NCI-H82 (cell line): ENCODE measurements at places on chromosomes 16 and 17.
A peak's percentile ranks its signal among the peaks of the same experiment; 100 is the strongest.

- peak; percentile 90 for DNase-seq
Observed at GRCh38 chr16:67326472-67327309, at the start of the genes KCTD19 and LRRC36. TSS of gene KCTD19 (minus strand) at chr16:67326741. CDS start at chr16:67326707, 34 bp downstream. TSS of gene LRRC36 (plus strand) at chr16:67326815. CDS start at chr16:67326863, 48 bp downstream.

- DNase-seq: no peak
Observed at GRCh38 chr16:81553814-81554675, 109.4 kb downstream of the CMIP start.

- DNase-seq: no peak
Observed at GRCh38 chr16:68251832-68252231, 6.7 kb downstream of the PLA2G15 start.

DNA sequence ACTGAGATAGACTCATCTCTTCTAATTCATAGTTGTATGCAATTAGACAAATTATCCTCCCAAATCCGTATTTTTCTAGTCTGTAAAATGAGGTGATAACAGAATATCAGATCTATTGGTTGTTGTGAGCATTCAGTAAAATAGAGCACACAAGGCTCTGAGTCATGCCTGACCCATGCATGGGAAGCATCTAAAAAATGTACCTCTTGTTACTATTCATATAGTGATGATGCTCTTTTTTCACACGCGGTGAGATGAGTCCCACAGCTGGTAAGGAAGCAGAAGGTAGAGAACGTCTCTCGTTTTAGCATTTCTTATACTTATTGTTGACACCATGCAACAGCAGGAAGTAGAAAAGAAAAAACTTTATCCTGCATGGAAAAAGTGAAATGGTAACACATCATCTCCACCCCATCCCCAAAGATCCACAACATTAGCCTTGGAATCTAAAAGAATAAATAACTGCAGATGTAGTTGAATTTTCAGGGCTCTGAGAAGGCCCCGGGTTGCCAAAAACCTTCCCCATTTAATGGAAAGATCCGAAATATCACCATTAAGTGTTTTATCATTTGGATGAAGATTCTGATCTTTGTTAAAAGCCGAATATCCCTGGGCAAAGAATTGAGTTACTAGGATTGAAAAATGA lies 215.6 kb downstream of the TMEM114 start:
- no peak for DNase-seq

- no peak for DNase-seq
Observed at GRCh38 chr17:27518545-27519521, 62.6 kb downstream of the KSR1 start.

- peak; percentile 63 for DNase-seq
Observed at GRCh38 chr16:21656795-21657768, 4.7 kb upstream of the IGSF6 start.

- DNase-seq: peak; percentile 83
Observed at GRCh38 chr17:48002266-48002915, 31.5 kb downstream of the CDK5RAP3 start.

DNA sequence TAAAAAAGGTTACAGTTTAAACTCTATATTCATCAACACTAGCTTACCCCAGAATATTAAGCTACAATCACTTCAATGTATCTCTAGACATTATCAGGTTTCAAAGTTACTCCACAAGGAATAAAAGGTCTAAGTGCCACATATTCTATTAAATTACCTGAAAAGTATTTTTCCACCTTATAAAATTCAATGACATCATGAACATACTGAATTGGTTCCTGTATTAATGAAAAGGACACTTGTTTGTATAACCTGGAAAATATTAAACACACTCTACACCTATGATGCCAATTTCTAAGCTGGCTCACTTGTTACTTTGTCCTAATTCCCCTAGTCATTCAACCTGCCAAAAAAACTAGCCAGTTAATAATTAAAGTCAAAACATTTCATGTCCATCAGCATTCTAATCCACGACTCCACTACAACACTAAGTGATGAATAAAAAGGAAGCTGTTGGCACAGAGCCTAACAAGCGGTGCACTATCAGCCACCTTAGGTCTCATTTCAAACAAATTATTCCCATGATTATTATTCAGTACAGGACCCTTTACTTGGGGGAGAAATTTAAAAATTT lies 12.2 kb downstream of the MED13 start:
- no peak for DNase-seq

GRCh38 chr17:38747463-38748148 lies 530 bp downstream of the PCGF2 start:
- DNase-seq: peak; percentile 86

GRCh38 chr17:514584-514983 lies 162.0 kb upstream of the RPH3AL start:
- DNase-seq: no peak

GRCh38 chr16:64013856-64014255 lies 1108.0 kb downstream of the CDH11 start:
- no peak for DNase-seq

DNA sequence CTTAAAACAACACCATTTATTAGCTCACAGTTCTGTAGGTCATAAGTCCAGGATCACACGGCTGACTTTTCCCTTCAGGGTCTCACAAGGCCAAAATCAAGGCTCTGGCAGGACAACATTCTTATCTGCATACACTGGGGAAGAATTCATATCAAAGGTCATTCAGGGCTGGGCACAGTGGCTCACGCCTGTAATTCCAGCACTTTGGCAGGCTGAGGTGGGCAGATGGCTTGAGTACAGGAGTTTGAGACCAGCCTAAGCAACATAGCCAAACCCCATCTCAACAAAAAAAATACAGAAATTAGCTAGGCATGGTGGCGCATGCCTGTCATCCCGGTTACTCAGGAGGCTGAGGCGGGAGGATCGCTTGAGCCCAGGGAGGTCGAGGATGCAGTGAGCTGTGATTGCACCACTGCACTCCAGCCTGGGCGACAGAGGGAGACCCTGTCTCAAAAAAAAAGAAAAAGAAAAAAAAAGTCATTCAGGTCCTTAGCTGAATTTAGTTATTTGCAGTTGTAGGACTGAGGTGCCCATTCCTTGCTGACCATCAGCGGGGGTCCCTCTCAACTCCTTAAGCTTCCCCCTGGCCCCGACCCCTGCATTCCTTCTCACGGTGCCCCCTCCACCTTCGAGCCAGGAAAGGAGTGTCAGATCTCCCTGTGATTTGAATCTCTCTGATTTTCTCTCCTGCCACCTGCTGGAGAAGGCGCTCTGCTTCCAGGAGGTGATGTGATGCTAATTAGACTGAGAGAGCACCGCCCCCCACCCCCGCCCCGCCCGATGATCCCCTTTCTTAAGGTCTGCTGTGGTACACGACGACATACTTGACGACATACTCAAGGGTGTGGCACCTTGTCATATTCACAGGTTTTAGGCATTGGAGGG lies 91.8 kb upstream of the CLEC18A start:
- DNase-seq: peak; percentile 72

GRCh38 chr16:50614955-50615724 lies 66.0 kb downstream of the SNX20 start:
- no peak for DNase-seq

- DNase-seq: no peak
Observed at GRCh38 chr16:67969254-67970039, 1.0 kb upstream of the SLC12A4 start.

- no peak for DNase-seq
Observed at GRCh38 chr17:39283896-39284295, 58.2 kb upstream of the STAC2 start.

DNA sequence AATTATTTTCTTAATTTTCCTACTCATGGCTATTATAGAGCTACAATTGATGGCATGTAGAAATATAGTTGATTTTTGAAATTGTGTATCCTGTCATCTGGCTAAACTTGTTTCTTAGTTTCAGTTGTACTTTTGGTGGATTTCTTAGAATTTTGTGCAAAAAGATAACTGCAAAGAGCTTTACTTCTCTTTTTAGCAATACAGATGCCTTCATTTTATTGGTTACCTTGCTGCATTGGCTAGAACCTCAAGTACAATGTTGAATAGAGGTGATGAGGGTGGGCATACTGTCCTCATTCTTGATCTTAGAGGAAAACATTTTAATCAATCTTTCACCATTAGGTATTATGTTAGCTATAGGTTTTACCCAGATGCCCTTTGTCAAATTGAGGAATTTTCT lies 67.9 kb downstream of the METRNL start:
- no peak for DNase-seq

DNA sequence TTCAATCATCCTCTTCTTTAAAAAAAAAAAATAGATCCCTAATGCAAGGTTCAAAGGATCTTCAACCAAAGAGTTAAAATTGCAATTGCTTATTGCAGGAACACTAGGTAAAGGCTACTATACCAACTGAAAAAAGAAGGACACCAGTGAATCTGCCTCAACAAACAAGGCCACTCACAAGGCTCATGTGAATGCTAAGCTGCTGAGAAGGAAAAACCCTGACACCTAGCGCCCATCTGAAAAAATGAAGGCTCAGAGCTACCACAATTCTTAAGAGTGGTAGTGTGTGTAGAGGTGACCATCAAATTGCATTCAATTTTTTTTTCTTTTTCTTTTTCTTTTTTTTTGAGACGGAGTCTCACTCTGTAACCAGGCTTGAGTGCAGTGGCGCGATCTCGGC lies 201.6 kb upstream of the C17orf78 start:
- peak; percentile 22 for DNase-seq

DNA sequence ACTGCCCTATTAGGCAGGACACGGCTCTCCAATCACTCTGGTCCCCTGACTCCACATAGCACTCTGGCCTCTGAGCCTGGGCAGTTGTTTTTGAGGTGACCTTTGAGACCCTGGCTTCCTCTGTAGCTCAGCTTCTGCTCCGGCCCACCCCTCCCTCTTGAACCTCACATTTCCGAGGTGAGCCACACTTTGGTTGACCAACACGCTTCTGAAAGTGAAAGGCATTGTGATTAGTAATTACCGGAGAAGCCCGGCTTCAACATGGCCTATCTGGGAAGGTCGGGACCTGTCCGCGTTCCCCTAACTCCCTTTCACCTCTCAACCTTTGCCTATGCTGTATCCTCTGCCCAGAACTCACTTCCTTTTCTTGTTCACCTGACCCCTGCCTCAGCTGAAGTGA lies 10.3 kb upstream of the ITGAX start:
- DNase-seq: no peak

DNA sequence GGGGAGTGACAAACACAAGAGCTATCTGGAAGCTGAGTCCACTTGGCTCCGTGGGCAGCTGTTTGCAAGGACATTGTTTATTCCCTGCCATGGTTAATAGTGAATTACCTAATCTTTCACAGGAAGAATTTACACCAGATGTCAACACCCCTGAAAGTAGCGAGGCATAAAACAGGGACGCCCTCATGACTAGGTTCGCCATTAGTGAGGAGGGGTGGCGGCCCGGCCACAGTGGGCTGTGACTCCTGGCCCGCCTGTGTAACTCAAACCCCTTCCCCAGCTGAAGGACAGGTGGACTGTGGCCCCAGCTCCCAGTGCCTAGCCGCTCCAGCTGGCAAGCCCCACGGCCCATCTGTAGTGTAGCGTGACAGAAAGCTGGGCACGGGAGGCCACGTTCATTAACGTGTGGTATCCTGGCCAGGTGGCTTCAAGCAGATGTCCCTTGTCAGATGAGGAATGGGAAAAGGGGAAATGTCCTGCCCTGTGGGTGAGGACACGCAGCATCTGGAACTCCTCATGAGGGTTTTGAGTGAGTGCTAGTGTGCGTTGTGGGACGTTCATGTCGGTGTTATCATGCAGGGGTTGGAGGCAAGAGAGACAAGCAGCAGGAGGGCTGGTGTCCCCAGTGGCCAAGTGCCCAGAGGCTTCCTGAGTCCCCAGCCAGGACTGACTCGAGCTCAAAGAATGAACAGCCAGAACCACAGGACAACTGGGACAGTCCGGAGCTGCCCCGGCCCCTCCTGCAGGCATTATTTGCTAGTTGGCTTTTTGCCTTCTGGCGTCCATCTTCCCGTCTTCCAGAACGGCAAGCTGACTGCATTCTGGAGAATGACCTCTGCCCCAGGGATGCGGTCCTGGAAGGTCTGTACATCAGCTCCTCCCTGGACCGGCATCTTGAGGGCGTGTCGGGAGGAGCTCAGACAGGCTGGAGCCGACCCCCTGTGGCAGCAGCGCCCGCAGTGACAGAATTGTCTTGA lies 19.2 kb downstream of the KDM8 start:
- peak; percentile 30 for DNase-seq

- DNase-seq: no peak
Observed at GRCh38 chr16:29745853-29746345, at the start of gene C16orf54. TSS of gene C16orf54 (minus strand) at chr16:29745990. CDS start at chr16:29744951, 1,039 bp downstream.

DNA sequence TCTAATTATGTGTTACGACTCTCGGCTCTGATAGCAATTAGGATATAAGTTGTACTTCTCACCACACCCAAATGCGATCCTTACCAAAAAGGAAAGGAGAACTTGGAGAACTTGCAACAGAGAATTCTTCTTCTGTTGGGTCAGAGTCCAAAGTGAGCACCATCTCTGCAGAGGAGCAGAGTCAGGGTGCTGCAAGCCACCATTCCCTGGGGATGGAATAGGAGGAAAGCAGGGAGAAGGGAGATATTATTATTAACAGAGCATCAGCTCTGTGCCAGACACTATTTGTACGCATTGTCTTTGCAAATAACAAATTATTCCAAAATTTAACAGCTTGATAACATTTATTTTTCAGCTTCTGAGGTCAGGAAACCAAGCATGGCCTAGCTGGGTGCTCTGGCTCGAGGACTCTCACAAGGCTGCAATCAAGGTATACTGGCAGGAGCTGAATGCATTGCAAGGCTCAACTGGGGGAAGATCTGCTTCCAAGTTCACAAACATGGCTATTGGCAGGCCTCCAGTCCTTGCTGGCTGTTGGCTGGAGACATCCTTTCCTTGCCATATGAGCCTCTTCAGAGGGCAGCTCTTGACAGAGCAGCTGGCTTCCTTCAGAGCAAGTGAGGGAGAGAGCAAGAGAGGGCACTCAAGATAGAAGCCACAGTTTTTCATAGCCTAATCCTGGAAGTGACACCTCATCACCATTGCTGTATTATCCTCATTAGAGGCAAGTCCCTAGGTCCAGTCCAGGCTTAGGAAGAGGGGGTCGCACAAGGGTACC lies 296.2 kb upstream of the CDH5 start:
- DNase-seq: peak; percentile 14

DNA sequence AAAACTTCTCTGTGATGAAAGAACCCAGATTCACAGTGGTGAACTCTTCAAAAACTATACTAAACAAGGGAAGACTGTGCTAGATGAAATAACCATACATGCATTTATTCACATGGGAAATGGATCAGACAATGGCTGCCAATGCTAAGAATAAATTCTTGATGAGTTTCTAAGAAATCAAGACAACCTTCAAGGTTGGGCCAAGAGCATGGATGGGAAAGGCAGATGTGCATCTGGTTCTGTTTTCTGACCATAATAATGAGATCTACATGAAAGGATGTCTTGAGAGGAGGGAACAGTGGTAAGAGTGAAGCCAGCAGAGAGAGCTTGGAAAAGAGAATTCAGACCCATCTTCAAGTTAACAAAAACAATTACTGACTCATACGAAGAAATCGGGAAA lies 31.4 kb downstream of the ANKRD11 start:
- no peak for DNase-seq

DNA sequence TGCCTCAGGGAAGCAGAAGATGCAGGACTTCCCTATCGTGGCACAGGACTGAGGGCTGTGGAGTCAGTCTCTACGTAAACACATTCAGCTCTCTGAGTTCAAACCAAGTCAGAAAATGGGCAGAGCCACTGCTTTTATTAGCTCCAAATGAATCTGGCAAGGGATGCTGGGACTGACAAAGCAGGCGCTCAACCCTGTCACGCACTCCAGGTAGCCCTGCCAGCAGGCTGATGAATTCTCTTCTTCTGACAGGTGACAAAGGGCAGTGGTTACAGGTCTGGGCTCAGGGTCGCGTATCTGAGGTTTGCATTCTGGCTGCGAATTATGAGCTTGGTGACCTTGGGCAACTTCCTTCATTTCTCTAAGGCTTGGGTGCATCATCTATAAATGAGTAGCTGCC lies 9.4 kb downstream of the RPH3AL start:
- no peak for DNase-seq

GRCh38 chr16:9597967-9598730 lies 506.7 kb downstream of the HAPSTR1 start:
- no peak for DNase-seq

- no peak for DNase-seq
Observed at GRCh38 chr16:10386517-10387100, 748 bp downstream of the ATF7IP2 start.
